ENCODE measurements at places on chromosomes 3 and 15.

GRCh38 chr15:31145271-31145911, 43.9 kb upstream of the TRPM1 start:
- no peak for DNase-seq

DNA sequence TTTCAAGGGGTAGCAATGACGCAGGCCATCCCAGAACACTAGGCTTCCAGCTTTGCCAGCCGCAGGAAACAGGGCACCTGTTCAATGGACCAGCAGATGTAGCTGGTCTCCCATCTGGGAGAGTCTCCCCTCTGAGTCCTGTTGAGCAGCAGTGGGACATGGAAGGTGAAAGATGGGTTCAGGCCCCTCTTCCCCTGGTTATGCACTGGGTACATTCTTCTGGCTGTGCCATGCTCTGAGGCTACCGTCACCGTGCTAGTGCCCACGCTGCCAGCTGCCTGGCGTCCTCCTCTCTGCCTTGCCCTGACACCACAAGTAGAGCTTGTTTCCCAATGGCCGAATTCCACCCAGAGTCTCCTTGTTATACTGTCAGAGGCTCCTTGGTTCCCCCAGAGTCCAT, 63.1 kb downstream of the TLE3 start:
- DNase-seq: no peak

DNA sequence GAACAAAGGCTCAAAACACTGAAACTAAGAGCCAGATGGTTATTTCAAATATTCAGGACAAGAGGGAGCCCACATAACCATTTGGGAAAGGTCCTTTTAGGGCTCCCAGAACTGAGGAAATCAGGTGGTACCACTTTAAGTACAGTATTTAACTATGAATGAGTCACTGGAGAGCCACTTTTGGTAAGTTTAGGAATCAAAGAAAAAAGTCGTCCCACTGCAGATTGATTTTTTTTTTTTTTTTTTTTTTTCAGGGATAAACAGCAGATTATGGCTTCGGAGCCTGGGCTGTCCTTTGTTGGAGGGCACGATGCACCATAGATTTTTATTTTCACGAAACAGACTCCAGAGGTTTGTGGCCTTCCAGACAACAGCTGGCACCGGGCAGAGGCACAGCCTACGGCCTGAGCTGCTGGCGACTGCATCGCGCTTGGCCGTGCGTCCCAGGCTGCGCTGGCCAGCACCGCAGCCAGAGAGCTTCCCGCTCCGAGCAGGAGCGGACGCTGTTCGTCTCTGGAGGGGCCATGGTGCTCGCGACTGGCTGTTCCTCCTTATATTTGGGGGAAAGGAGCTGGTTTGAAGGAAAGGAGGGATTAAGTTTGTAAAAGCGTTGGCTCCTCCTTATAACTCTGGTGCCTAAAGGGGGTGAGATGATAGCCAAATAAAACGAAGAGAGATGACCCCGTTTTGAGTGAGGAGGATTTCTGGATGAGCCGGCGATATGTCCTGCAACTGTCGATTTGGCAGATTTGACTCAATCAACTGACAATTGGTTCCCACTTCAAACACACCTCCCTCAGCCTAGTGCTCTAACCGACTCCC, 152.9 kb upstream of the GOLIM4 start:
- DNase-seq: no peak

GRCh38 chr15:73233623-73234022, 135.1 kb downstream of the HCN4 start:
- no peak for DNase-seq

DNA sequence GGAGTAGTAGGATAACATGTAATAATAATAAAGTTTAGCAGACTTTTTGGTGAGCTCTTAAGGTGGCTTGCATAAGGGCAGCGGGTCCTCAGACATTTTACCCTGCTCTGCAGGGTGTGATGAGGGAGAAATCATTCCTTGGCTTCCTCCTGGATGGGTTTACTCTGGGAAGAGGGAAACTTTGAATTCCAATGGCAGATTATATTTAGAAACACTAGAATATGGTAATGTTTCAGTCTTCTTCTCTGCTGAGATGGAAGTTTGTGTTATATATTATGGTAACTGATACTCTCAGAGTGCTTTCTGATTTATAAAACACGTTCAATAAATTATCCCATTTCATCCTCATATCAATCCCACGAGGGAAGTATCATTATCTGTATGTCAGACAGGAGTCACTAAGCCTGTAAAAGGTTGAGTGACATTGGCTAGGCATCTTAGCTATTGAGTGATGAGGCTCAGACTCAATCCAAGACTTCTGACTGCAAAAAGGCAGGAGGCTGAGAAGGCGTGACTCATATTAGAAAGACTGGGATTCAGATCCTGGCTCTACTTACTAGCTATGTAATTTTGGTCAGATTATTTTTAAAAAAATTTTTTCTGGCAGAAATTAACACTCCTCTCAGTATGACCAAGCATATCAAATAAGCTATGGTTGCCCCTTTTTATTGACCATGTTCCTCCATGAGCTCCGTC, 19.3 kb downstream of the PDIA5 start:
- no peak for DNase-seq

- no peak for DNase-seq
Observed at GRCh38 chr3:62361261-62361660, 12.1 kb downstream of the FEZF2 start.

DNA sequence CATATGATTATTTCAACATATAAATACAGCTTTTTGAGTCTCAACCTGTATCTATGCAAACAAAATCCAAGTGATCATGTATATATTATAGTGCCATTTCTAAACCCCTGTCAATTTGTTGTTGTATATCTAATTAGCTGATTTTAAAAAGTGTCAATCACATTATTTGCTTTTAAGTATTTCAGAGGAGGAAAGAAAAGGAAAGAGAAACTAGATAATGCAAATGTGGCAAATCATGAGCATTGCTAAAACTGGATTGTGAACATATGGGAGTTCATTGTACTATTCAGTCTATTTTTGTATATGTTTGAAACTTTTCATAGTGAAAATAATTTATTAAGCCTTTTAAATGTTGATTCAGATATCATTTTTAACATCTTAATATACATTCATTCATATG, 190.7 kb downstream of the ZIC4 start:
- no peak for DNase-seq

- DNase-seq: no peak
Observed at GRCh38 chr3:138114431-138114918, 933 bp downstream of the DZIP1L start.

DNA sequence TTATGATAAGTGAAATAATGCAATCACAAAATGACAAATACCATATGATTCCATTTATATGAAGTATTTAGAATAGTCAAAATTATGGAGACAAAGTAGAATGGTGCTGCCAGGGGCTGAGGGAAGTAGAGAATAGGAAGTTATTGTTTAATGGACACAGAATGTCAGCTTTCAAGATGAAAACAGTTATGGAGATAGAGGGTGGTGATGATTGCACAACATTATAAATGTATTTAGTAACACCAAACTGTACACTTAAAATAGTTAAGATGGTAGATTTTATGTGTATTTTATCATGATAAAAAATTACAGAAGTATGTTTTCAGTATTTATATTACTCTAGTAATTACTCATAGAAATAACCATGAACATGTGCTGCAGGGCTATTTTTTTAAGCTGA, 100.8 kb upstream of the AZI2 start:
- DNase-seq: no peak

GRCh38 chr3:170914690-170915089, 6.3 kb upstream of the EIF5A2 start:
- no peak for DNase-seq

GRCh38 chr3:141218162-141218835, 13.3 kb upstream of the PXYLP1 start:
- no peak for DNase-seq

- no peak for DNase-seq
Observed at GRCh38 chr15:70358871-70359647, 261.3 kb upstream of the TLE3 start.

DNA sequence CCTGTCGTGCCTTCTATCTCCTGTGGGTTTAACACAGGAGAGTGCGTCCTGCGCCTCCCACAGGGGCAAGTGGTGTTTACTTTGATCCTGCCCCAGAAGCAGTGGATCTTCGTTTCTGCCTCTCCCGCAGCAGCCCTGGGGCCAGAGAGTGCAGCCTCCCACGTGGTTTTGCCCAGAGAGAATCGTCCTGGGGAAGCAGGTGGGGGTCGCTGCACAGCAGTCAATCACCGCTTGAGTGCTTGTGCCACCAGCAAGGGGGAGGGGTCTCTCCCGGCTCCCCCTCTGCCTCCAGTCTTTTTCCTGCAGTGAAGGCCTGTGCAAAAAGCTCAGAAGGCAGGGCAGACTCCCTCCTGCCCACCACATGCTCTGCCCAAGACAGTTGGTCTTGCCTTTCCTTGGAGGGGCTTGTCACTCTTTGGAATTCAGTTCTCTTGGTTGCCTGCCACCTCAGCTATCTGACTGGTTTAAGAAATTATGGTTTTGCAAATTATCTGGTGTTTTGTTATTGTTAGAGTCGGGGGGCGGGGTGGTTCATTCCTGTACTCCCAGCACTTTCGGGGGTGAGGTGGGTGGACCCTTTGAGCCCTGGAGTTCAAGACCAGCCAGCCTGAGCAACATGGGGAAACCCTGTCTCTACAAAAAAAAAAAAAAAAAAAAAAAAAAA, 26.9 kb downstream of the STOML1 start:
- no peak for DNase-seq

GRCh38 chr3:97970956-97971620, 1.1 kb downstream of the RIOX2 start:
- no peak for DNase-seq

DNA sequence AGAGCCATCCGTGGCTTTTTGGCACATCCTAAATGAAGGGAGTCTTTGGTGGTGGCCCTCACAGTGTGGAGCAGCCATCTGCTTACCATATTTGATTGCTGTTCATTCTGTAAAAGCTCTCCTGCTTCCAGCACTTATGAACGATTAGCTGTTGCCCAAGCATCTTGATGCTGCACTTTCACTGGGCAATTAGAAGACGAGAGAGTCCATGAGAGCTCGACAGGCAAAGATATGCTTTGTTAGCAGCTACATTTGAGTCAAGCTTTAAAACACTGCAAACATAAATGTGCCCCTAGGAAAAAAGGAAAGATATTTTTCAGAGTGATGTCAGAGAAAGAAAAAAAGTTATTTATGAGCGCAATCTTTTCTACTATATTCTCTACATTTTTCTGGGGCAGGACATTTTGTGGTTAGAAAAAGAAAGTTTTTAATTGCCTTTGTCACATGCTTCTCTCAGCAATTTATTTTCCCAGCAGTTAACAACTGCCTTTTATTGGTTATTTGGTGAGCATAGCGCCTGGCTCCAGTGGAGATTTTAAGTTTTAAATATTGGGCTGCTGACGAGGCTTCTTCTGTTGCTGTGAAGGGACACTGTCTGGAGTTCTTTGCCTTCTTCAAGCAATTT, 468.4 kb downstream of the C3orf38 start:
- peak; percentile 73 for DNase-seq

DNA sequence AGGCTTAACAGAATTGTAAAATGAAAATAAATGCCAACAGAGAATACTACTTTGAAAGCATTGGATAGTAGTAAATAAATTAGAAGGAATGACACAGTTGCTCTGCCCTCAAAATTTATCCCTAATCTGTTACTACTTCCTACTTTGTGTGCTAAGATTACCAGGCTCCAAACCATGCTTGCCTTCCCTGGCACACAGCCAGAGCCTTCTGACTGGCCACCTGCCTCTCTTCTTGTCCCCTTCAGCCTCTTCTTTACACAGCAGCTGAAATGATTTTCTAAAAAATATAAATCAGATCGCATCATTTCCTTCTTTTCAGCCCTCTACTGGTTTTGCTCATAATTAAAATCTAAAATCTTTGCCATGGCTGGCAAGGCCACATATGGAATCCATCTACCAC, 334.1 kb downstream of the FHIT start:
- DNase-seq: no peak

GRCh38 chr15:70528816-70529215, 234.5 kb downstream of the UACA start:
- DNase-seq: no peak

DNA sequence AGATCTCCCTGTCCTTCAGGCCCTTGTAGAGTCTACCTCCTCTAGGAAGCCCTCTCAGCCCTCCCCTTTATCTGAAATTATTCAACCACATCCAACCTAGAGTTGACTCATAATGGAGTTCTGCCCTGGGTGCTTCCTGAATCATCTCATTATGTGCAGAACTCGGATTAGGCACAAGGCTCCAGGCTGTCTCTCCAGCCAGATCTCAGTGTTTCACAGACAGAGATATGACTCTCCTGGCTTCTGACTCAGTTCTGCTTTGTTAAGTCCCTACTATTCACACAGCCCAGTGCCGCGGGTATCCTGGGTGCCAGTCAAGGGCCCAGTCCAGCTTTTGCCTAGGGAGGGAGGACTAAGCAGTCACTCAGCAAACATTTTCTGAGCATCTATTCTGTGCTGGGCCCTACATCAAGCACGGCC, 9.3 kb downstream of the STRA6 start:
- DNase-seq: peak; percentile 93

DNA sequence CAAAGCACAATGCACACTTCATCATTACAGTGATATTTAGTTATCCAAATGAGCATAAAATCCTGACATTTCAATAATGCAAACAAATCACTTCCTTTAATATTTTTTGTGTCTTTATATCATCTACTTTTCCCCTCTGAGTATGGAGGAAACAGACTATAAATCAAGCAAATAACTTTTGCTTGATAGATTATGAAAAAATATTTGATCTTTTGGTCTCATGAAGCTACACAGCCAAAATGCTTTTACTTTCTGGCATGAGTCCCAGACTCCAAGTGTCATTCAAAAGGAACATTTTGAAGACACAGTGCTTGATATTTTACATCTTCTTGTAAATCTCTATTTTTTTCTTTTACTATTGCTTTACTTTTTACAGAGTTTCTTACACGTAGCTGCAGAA, 215.3 kb upstream of the ROBO1 start:
- DNase-seq: peak; percentile 44

- DNase-seq: no peak
Observed at GRCh38 chr3:33629219-33629618, 88.8 kb downstream of the CLASP2 start.

DNA sequence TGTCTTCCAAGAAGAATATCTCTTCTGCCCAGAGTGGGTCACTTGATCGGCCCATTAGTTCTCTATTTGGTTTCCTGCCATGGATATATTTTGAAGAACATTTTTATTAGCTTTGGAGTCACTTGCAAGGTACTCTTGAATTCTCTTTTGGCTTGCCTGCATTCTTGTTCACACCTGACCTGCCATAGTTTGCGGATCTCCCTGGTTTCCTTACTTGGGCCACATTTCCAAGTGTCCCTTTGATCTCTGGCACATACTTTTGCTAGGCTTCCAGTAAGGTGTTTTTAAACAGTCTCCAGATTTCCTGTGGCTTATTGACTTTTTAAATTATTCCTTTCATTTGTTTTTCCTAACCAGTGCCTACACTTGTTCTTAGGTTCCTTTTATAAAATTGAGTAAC, 488.5 kb upstream of the MDFIC2 start:
- DNase-seq: no peak

DNA sequence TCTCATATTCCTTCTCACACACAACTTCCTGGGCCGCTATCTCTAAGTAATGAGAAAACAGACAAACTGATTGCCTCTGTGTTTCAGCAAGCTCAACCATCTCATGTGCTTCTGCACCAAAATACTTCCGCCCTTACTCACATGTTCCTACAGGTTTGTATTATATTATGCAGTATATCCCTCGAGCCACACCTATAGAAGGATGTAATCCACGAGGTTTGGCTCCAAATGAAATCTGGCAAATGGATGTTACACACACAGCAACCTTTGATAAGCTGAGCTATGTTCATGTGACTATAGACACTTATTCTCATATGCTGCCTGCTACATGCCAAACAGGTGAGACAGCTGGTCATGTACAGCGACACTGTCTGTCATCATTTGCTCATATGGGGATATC, 22.6 kb downstream of the CCRL2 start:
- no peak for DNase-seq

- DNase-seq: no peak
Observed at GRCh38 chr15:47742742-47743141, 25.4 kb downstream of the SEMA6D start.

GRCh38 chr15:81336568-81336967, 12.6 kb upstream of the STARD5 start:
- no peak for DNase-seq

All from SK-N-MC (cell line).